Kidney epithelial cell (primary cell): ENCODE measurements at places on chromosomes 11 and 22. TPM values are rescaled to one million over a fixed set of nuclear protein-coding genes. Genes with fewer than 3 reads are reported as not detected.

Gene FOLR1
- total RNA-seq, result 0.55 and 1.7 TPM in 2 replicates

Gene OR5B12
- not detected in 2 replicates for total RNA-seq

Gene PGA5
- total RNA-seq, result not detected in 2 replicates

Gene PRODH
- total RNA-seq, result 1.9 and 5.2 TPM in 2 replicates

Gene TMEM184B
- total RNA-seq, result 42.6 and 76.8 TPM in 2 replicates

Gene ACTN3
- not detected in 2 replicates for total RNA-seq

Gene C22orf31
- not detected in 2 replicates for total RNA-seq
